ENCODE measurements at places on chromosomes 11 and 22. TPM values are rescaled to one million over a fixed set of nuclear protein-coding genes. Genes with fewer than 3 reads are reported as not detected.

GRCh38 chr11:123104697-123105096 lies 42.8 kb upstream of the HSPA8 start:
- peaks cover 8% of the 10 kb centered on the region for H3K27me3 ChIP-seq
- no peak overlapping the region for H3K27ac ChIP-seq
- H3K4me3 ChIP-seq = no peak overlapping the region
- no peak for DNase-seq

- no peaks in the 10 kb centered on the region for H3K4me1 ChIP-seq
- H3K27me3 ChIP-seq = peaks cover 57% of the 10 kb centered on the region
- H3K4me3 ChIP-seq = no peak overlapping the region
- no peak overlapping the region for H3K27ac ChIP-seq
These were observed 119.4 kb downstream of the HIPK3 start for GRCh38 chr11:33376331-33377310.

DNA sequence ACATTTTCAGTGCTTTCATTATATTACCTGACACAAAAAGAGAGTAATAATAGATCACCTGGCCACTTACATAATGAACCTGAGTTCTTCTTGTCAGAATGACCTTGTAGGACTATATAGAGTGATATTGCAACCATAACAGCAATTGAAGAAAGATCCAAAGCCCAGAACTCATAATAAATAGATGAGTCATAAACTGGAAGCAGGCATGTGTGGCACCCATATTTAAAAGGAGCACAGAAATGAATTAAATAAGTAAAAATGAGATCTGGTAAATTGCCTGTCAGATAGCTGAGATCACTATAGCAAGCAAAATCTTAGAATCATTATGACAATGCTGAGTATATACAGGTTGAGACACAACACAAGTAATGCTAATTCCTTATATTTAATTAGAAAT lies 331.8 kb downstream of the AASDHPPT start:
- no peaks in the 10 kb centered on the region for H3K27me3 ChIP-seq
- DNase-seq = no peak
- H3K36me3 ChIP-seq = no peaks in the 10 kb centered on the region
- H3K27ac ChIP-seq = no peak overlapping the region

OR5B21 gene
- 0.44 TPM for total RNA-seq

RAB39A gene
- not detected for total RNA-seq

Measured in activated CD8-positive, alpha-beta memory T cell treated with anti-CD3 and anti-CD28 coated beads, Interleukin-2, amount 10 ng/mL, durations not matched to agents 7 days and 5 days (primary cell).